ENCODE measurements at places on chromosomes 7 and 10. TPM values are rescaled to one million over a fixed set of nuclear protein-coding genes. Genes with fewer than 3 reads are reported as not detected.

Gene FAM25C
- not detected for total RNA-seq

Gene CALD1
- 534 TPM for total RNA-seq

Gene CYP51A1
- total RNA-seq, result 101 TPM

Gene PDE6C
- total RNA-seq, result not detected

Gene PCBD1
- total RNA-seq, result 41.1 TPM

Gene SPDYE16
- 1.9 TPM for total RNA-seq
